Epithelial cell of proximal tubule (primary cell): ENCODE measurements at places on chromosomes 12 and 14.

GRCh38 chr12:23049180-23049579 lies 424.2 kb downstream of the ETNK1 start:
- DNase-seq = peak; percentile 38

GRCh38 chr12:46948936-46949545 lies 123.2 kb upstream of the SLC38A4 start:
- no peak for DNase-seq

DNA sequence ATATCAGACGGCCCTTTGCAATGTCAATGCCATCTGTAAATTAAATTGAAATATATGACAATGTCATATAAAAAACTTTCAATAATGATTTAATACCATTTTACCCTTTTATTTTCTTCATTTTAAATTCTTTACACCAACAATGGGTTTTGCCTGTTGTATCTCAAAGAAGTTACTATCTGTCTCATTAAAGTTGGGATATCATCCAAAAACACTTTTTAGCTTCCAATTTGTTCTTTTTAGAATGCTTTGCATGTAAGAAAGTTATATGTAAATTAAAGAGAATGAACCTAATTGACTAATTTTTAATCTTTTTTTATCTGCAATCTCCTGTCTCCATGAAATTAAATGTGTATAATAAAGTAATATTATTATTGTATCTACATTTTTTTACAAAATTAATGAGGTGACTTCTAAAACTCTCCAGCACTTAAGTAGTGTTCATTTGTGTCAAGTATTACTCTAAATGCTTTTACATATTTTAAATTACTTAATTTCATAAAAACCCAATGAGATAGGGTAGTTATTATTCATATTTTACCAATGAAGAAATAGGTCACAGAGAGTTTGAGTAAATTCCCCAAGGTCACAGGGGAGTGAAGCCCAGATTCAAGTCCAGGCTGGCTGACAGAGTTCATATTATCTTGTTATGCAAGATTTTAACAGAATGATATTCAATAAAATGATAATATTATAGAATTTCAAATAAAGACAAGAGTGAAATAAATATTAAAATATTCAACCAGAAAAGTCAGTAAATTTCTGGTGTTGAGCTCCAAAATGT lies 673.0 kb upstream of the FLRT2 start:
- DNase-seq = no peak

- peak; percentile 92 for DNase-seq
Measured at GRCh38 chr12:95204141-95204866, 13.0 kb downstream of the FGD6 start.

DNA sequence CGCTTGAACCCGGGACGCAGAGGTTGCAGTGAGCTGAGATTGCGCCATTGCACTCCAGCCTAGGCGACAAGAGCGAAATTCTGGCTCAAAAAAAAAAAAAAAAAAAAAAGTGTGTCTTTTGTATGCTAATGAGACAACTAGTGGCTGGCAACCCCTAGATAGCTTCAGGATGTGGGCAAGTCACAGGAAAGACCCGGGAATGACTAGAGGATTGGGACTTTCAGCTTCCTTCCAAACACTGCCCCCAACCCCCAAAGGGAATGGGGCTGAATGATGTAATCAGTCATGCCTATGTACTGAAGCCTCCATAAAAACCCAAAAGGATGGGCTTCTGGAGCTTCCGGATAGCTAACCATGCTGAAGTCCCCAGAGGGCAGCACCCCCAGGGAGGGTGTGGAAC lies 28.6 kb downstream of the USP44 start:
- DNase-seq = no peak

DNA sequence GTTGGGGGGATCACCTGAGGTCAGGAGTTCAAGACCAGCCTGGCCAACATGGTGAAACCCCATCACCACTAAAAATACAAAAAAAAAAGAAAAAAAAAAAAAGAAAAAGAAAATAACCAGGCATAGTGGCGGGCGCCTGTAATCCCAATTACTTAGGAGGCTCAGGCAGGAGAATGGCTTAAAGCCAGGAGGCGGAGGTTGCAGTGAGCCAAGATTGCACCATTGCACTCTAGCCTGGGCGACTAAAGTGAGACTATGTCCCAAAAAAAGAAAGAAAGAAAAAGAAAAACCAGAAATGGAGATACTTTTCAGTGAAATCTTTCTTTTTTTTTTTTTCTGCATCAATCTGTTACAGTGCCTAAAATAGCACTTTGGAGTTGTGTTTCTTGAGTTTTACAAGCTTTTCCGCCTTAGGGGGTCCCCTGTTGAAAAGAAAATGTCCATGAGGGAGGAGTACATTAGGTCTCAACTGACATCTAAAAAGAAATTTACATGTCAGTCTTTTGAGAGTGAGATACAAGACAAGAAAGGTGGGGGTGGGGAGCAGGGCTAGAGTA lies 82.9 kb upstream of the VASH1 start:
- DNase-seq = no peak

- no peak for DNase-seq
Measured at GRCh38 chr14:76051717-76052465, 66.3 kb downstream of the IFT43 start.

GRCh38 chr12:88638388-88638787 lies 58.1 kb upstream of the KITLG start:
- no peak for DNase-seq

DNA sequence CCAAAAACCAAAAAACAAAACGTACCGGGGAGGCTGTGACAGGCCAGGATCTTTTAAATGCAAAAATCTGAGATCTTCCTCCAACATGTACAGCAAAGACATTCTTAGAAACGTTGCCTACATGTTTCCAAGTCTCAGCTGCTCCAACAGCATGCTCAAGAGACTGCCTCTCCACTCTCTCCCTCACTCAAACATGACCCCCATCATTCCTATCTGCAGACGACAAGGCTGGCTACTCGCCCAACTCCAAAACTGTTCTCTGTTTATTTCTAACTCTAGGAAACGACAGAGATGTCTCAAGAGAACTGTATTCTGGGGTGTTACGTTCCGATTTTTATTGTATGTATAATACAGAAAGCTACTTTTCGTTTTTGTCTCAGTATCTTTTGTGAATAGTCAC lies 57.5 kb upstream of the TMCC3 start:
- no peak for DNase-seq

DNA sequence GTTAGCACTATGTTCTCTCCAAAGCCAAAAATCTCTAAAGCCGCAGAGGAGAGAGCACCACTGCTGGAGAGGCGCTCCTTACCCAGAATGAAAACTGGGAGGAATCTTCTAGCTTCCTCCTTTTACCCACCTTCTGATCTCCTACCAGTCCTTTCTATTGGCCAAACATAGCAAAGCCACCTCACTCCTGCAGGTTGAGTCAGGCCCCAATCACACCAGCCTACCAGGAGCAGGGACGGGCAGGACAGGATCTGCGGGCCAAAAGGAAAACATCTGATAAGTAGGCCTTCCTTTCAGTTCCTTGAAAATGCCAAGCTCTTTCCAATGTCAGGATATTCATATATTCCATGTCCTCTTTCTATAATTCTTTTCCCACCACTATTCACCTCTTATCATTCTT lies 197.7 kb upstream of the CNOT2 start:
- no peak for DNase-seq

GRCh38 chr12:99066726-99067125 lies 421.6 kb downstream of the APAF1 start:
- DNase-seq = no peak

DNA sequence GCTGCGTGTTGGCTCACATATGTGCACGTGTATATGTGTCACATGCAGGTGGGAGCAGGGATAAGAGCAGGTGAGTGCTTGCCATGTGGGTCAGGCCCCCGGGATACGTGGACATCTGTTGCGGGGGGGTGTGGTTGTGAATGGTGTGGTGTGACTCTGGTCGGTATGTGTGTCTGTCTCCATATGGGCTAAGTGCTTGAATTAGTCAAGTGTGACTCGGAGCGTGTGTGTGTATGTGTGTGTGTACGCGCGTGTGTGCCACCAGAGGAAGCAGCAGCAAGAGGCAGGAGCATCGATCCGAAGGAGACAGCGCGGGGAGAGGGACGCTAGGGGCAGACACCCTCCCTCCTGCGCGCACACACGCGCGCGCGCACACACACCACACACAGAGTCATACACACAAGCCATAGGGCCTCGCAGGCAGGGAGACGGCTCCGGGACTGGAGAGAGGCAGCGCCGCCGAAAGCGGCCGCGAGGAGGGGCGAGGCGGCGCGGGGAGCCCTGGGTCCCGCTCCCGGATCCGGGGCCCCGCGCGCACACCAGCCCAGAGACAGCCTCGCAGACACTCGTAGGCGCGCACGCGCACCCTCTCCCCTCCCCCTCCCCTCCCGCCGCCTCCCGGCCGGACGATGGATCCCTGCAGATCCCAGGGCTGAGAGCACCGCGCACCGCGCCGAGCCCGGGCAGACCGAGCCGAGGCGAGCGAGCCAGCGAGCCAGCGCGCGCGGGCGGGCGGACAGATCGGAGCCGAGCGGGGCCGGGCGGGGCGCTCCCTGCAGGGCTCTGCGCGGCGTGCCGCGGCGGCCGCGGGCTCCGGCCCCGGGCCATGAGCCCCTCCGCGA lies at the start of gene ASIC1:
TSS of gene ASIC1 (plus strand) at position 597 of the 842 bp plus-strand sequence. CDS start 1,171 bp downstream, outside the sequence.
- no peak for DNase-seq

DNA sequence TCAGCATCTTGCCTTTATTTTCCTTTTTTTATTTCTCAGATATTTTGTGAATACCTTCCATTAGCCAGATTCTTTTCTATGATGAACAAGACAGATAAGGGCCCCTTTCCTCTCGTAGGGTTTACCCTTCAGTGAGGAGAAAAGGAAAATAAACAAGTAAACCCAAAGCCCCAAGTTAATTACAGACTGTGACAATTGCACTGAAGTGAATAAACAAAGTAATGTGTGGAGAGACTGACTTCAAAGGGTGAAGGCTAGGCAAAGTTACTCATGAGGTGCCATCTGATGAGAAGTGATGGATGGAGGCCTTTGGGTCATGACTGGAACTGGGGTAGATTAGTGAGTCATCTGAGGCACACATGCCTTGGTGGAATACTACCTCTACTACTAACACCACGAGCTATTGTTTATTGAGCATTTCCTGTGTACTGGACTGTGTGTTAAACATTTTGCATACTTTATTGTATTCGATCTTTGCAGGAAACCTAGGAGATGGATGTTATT lies 143.4 kb upstream of the PRICKLE1 start:
- DNase-seq = no peak

GRCh38 chr14:52077256-52077979 lies 8.6 kb upstream of the NID2 start:
- no peak for DNase-seq

DNA sequence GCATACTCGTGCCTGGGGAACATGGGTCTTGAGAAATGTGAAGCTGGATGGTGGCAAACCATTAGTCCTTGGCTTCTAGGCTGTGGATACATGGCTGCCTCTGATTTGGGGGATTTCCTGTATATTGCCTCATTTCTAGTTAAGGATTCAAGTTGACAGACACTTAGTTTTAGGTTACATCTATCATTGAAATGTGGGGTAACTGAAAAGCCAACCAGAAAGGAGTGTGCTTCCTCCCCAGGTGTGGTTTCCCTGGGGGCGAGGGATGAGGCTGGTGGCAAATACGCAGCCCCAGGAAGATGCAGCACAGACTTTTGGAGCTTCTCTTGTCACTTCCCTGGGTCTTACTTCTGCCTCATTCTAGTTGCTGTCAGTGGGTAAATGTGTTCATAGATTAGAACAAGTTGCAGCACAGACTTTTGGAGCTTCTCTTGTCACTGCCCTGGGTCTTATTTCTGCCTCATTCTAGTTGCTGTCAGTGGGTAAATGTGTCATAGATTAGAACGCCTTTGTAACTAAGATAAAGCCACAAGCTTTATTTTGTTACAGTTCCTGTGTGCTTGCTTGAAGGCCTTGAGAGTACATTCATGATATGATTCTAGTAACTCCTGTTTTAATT lies 85.1 kb downstream of the BORCS5 start:
- no peak for DNase-seq

DNA sequence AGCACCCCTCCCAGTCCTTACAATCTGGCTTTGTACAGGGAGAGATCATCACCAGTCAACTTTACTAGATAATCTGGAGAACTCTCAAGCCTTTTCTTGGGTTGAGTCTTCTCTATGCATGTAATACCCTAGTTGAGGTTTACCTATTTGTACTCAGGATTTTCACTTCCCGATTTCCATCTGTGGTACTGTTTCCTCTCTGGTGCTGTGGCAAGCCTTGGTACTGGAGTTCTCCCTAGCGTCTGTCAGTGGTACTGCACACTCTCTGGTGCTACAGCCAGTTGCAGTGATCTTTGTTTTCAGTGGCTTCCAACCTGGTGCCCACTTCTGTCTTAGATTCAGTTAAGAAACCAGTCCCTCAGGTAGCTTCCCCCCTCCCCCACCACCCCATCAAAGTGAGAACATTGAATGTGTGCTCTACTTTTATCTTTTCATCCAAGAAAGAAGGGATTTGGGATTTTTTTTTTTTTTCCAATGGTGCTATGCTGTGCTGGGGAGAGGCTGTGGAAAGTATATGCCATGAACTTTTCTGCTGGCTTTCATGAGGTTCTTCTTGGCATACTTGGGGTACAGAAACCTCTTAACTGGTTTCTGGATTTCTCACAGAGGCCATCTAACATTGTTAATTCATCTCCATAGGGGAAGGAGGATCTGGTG lies 69.4 kb upstream of the EVL start:
- DNase-seq = no peak

DNA sequence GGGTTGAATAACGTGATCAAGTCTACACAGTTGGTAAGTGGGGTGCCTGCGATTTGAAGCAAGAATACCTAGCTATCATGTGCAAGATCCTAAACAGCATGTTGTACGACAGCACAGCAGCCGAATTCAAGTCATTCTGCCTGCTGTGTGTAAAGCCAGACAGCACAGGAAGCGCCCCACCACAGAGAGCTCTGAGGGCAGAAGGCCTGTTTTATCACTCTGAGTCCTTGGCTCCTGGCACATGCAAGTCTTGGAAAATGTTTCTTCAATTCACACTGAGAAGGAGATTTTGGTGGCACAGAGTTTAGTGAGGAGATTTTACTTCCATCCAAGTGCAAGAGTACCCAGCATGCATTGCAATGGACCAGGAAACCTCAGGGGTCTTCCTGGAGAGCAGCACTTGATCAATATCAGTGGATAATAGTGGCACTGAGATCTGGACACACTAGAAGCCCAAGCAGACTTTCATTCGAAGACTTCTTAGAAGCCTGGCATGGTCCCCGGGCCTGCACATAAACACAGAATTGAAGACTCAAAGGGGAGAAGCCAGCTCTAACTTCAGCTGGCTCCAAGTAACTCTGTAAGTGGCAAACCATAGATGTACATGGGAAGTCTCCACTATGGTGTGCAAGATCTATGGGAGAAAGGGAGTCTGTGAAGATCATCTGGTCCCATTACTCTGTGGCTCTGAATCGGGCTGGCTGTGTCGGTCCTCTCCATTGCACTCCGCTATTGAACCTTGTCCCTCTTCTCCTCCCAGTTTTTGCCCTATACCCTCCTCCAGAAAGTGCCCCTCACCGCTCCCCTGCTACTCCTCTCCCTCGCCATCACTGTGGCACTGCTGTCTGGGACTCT lies 1.5 kb upstream of the KRT1 start:
- DNase-seq = no peak

GRCh38 chr12:112183141-112184021 lies 58.0 kb downstream of the TRAFD1 start:
- no peak for DNase-seq

- no peak for DNase-seq
Measured at GRCh38 chr12:122062832-122063693, 15.5 kb upstream of the MLXIP start.
